A549 treated with DMSO at 1 μM for 4 hours (cell line): ENCODE measurements at places on chromosomes 4 and X. TPM values are rescaled to one million over a fixed set of nuclear protein-coding genes. Genes with fewer than 3 reads are reported as not detected.

The SUPT20HL1 gene
- total RNA-seq: not detected in 5 replicates

The ACE2 gene
- total RNA-seq: 0.06 TPM in 1 of 5 replicates, not detected in the others

The GPR143 gene
- total RNA-seq: 0.06 to 0.20 TPM (median 0.11 TPM) in 3 of 5 replicates, not detected in the others

The COL4A6 gene
- 15.4 to 18.3 TPM (median 17.5 TPM) in 5 replicates for total RNA-seq
